Skeletal muscle cell (primary cell): ENCODE measurements at places on chromosomes 7 and 10.

GRCh38 chr10:124041675-124042445 is 51.5 kb downstream of the CHST15 start:
- DNase-seq = no peak

DNA sequence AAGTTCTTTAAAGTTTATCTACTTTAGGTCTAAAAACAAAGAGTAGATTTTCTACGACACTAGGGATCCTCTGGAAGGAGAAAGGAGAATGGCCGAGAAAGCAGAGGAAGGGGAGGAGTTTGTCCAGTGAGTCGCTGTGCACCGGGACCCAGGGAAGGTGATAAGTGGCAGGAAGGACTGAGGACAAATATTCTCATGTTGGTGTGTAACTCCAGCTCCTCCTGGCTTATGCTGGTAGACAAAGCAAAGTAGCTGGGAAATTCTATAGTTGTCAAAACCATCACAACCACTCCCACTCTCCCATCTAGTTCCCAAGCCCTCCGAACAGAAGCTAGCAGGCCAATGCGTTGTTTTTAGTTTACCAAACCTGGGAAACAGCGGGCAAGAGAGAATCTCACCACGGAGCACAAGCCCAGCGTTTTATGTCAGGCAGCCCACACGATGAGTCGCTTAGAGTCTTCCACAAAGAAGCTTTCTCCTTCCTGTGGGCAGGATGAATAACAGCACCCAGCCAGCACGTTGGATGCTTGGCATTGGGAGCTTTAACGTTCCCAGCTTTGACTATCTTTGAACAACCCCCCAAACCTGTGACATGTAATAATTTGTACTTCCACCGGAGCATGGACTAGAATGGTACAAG is 32.9 kb upstream of the JCAD start:
- DNase-seq = peak; percentile 56

DNA sequence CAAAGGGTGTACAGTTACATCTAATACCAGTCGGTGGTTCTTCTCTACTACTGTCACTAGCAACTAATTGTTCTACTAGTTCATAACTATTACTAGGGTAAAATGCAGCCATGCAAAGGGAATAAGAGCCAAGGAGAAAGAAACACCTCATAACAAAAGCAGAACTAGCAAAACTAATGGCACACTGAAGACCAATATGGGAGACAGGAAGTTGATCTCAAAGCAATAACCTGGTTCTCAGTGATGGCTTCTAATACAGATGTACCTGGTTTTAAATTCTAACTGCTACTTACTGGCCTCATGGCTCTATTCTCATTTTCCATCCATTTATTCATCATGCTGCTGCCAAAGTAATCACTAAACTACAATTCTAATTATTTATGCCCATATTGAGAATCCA is 170.3 kb downstream of the SEMA3E start:
- no peak for DNase-seq

DNA sequence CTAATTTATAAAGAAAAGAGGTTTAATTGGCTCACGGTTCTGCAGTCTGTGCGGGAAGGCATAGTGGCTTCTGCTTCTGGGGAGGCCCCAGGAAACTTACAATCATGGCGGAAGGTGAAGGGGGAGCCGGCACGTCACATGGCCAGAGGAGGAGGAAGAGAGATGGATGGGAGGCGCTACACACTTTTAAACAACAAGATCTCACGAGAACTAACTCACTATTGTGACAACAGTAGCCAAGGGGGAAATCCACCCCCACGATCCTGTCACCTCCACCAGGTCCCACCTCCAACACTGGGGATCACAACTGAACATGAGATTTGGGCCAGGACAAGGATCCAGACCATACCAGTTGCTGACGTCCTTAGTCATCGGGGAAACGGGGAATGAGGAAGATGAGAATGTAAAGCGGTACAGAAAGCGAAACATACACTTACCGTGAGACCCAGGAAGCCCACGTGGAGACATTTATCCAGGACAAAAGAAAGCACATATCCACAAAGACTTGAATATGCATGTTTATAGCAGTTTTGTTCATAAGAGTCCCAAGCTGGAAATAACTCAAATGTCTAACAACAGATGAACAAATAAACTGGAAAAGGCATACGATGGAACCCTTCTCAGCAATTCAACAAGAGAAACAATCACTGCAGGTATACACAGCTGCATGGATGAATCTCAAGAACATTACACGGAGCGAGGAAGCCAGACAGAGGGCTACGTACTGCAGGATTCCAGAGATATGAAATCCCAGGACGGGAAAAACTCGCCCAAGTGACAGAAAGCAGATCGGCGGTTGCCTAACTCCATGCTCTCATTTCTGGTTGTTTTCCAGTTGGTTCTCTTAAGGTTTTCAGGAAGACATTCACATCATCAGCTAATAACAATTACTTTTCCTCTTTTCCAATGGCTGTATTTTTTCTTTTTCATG is 26.2 kb upstream of the INPP5A start:
- DNase-seq = no peak

- no peak for DNase-seq
Observed at GRCh38 chr10:1939016-1939415, 201.7 kb upstream of the ADARB2 start.

- DNase-seq = no peak
Observed at GRCh38 chr7:102450242-102450641, 14.4 kb downstream of the ALKBH4 start.

- no peak for DNase-seq
Observed at GRCh38 chr10:98346847-98347246, 68.1 kb downstream of the PYROXD2 start.

DNA sequence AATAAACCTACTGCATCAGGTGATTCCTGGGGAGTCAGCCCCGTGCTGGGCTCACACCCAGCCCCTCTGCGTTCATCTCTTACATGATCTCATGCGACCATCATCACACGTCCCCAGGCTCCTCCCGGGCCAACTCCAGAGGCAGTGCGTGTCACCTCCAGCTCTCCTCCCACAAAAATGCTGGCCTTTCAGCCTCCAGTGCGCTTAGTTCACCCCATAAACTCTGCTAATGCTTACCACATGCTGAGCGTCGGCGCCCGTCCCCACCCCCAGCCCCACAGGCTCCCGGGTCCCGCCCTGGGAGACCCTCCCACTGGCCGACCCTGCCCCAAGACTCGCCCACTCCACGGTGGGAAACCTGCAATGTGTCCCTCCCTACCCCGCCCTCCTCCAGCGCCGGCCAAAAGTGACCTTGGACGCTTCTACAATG is 816 bp upstream of the SDK1 start:
- no peak for DNase-seq

GRCh38 chr10:29926693-29927048 is 132.7 kb downstream of the JCAD start:
- peak; percentile 24 for DNase-seq

DNA sequence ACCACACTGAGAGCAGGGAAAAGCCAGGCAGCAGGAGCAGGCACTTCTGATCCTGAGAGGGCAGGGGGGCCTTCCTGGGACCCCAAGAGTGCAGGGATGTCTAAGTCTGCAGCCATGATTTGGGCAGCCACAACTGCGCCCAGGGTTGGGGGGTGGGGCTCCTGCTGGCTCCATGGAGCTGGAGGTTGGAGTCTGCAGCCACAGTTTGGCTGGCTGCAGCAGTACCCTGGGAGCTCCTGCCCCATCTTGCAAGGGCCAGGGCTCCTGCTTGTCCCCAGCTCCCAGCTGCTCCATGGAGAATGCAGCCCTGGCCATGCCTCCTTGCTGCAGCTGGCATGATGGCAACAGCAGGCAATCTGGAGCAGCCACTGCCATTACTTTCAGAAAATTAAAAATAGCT is 679.7 kb upstream of the LRRTM3 start:
- DNase-seq = no peak

DNA sequence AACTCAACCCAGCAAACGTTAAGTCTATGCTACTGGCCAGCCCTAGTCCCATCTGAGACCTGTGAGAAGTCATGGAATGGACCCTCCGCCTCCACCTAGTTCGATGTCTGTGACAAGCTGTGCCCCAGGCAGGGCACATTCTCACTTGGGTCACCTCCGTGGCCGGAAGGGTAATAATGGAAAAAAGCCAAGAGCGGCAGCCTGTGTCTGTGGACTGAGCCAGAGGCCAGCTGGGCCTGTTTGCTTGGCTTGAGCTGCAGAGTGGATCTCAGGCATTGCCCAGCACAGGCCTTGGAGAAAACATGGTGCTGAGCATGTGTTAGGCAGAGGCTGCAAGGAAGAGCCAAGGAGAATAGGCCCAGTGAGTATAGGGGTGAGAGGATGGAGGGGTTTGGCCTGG is 97.8 kb downstream of the GALNT17 start:
- DNase-seq = no peak

DNA sequence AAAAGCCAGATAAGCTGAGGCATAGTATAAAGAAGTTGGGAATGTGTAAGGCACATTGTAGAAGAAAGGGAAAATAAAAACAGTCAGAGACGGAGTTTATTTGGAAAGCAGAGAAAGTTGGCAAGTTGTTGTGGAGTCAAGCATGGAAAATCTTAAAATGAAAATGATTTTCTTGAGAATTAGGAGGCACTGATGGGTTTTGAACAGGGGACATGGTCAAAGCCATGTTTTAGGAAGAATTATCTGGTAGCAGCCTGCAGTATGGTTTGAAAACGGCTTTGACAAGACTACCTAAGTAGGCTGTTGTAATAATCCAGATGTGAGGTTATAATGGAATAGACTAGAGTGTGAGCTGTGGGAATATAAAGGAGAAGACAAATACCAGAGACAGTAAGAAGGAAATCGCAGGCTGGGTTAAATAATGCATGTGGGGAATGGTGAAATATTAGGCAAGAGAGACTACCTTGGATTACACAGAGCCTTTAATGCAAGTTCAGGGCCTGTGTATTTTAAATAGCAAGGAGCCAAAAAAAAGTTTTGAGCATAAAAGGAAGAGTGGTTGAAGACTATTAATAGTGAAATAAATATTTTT is 130.4 kb upstream of the MEOX2 start:
- no peak for DNase-seq

- no peak for DNase-seq
Observed at GRCh38 chr7:31114593-31115343, 62.7 kb downstream of the ADCYAP1R1 start.

DNA sequence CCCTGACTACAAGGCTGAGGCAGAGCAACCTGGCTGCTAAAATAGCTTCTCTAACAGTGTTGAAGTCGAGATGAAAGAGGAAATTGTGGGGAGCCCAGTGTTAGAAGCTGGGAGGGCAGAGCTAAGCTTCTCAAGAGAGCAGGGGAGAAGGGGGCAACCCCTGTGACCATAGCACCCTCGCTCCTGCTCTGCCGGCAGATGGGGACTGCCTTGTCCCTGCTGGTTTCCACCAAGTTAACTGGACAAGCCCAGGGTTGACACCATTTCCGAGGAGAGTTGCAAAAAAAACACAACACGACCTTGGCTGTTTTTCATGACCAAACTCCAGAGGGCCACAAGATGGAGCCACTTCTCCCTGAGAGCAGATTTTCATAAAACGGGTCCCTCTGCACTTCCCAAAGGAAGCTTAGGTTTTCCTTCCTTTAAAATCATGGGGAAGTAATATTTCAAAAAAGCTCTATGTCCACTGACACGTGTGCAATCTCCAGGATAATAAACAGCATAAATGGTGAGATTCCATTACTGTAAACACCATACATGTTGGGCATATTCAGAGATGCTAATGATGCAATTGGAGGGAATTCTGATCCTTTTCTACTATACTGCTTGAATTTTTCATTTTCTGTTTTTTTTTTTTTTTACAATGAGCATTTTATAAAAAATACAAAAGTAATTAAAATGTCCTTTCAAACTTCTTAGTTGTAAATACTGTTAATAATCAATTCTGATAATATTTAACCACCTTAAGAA is 140.4 kb downstream of the PIP4K2A start:
- DNase-seq = no peak

GRCh38 chr7:158706273-158706704 is 1.7 kb upstream of the NCAPG2 start:
- DNase-seq = no peak

GRCh38 chr10:6713716-6714115 is 133.6 kb upstream of the PRKCQ start:
- no peak for DNase-seq

DNA sequence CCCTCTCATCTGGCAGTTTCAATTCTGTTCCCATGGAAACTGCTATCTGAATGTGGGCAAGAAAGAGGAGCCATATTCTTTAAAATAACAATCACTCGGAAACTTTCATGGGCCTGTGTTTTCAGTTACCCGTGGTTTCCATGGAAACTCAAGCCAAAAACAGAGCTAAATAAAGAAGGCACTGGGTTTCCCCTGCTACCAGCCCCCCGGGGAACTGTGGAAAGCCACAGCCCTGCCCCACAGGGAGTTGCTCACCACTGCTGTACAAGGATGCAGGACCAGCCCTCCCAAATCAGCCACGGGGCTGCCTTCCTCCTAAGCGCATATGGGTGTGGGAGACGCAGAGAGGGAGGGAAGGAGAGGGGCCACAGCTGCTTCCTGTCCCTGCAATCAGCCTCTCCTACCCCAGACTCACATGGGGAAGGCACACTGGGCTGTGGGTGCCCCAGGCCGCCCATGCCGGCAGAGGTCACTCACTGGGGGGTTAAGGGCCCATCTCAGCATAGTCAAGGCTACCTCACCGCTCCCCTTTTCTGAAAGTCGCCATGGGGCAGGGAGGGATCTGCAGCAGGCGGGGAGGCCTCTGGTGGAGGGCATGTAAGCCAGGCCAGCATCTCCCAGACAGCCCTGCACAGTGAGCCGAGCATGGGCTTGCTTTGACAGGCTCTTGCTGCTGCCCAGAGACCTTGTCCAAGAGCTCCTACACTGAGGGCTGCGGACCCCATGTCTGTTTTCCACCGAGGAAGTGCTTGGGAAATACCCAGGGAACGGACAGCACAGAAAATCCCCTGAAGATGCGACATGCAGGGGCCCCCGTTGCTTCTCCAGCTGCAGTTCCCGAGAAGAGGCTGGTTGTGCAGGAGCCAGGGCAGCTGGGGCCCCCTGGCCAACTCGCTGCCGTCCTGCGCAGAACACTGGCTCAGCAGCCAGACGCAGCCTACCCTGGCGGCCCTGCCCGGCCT is 157.3 kb upstream of the PPP2R2D start:
- no peak for DNase-seq

- DNase-seq = no peak
Observed at GRCh38 chr7:129053938-129054437, 923 bp downstream of the TNPO3 start.

DNA sequence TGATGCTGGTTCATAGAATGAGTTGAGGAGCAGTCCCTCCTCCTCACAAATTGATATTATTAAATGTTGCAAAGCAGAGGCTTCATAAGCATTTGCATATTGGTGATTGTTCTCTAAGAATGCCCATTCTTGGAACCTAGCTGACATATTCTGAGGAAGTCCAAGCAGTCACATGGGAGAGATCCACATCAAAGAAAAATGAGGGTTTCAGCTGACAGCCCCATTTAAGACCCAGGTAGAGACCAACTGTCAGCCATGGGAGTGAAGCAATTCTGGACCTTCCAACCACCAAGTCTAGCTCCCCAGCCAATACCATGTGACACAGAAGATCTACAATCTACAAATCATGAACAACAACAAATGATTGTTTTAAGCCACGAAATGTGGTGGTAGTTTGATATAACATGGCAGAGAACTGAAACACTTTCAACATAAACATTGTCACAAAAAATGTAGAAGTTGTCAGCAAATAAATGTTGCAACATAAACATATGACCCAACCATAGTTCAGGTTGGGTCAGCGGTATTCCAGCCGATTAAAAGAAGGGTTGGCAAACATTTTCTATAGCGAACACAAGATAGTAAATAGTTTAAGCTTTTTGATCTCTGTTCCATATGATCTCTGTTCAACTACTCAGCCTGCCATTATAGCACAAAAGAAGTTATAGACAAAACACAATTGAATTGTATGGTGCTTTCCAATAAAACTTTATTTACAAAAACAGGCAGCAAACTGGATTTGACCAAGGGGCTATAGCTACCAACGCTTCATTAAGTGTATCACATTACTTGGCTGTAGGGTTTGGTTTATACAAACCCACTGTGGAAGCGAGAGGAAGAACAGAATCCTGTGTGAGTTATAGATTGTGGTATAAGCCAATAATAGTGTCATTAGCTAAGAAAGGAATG is 41.4 kb upstream of the MPP7 start:
- DNase-seq = no peak
